ENCODE measurements at places on chromosomes 3 and 15.

DNA sequence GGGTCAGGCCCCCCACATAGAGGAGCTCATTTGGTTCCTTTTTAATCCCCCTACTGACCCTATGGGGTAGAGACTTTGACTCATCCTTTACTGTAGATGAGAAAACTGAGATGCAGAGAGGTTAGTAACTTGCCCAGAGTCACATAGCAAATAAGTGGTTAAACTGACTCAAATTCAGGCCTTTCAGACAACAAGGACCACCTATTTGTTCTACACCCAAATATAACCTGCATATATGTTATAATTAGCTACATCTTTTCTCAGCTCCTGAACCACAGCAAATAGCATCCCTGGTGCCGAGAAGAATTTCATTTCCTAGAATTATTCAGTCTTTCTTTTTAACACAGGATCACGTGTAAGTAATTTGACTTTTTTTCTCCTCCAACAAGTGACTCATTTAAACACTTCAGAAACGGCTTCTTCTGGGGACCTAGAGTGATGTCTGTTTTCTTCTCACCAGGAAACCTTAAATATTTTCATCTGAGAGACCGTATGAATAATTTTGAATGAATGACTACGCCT, 57.4 kb downstream of the MGLL start:
- DNase-seq = no peak

GRCh38 chr15:69780374-69780773, 317.3 kb downstream of the TLE3 start:
- DNase-seq = no peak

DNA sequence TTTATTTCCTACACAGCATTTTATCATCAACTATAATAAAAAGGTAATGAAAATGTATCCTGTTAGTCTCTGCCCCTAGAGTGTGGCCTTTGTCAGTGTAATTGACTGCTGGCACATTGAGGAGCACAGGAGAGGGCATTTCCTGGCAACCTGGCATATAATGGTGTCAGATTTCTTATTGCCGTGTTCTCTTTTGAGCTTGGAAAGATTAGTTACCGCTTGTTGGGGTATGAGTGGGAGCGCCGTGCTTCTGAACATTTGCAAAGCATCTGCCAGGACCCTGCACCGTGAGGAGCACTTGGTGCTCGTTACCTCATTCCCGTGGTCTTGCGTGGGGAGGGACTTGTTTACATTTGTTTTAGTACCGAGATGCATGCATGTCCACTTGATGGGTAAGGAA, 124.4 kb downstream of the PTPRG start:
- DNase-seq = no peak

- DNase-seq = no peak
Measured at GRCh38 chr15:78234515-78235040, at the start of gene ACSBG1. TSS of gene ACSBG1 (minus strand) at chr15:78234565. CDS start at chr15:78234501, 64 bp downstream.

DNA sequence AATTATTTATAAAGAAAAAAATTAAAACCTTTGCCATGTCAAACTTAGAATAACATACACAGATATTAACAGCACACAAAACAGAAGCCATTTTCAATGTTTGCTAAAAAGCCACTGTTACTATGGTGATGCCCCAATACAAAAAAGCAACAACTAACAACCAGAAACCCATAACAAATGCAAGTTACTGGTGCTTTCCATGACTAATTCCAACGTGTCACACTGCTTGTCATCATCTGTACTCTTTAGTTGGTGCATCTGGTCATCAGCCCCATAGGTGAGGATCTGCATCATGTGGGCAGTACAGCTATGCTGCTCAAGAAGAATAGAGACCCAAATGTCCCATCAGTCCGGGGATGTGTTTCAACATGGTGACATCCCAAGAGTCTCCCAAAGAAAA, 52.8 kb downstream of the ATP8B4 start:
- DNase-seq = no peak

DNA sequence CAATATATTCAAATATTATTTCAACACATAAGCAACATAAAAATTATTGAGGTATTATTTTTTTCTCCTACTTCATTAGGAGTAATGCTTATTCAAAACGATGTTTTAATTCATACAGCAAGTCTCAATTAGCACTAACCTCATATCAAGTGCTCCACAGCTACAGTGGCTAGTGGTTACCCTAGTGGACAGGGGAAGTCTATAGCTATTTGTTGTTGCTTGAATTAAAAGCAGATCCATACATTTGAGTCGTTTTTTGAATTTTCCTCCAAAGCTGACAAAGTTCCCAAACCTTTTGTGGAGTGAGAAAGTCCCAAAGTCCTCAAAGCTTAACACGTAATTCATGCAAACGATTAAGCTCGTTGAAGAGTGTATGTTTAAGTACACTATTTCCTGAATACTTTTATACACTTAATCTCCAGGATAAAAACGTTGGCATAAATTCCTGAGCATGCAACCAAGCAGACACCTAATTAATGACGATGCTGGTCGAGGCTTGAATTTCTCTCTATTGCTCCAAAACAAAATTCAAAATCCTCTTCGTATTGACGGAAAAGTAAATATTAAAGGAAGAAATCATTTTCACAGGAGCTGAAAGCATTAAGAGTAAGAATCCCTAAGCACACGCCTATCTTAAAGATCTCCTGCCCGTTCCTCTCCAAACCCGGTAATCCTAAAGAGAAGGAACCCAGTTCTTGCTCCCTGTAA, 985 bp downstream of the VPS13C start:
- DNase-seq = no peak

Data from D721Med (cell line).